ENCODE measurements at places on chromosomes 5 and 9.

DNA sequence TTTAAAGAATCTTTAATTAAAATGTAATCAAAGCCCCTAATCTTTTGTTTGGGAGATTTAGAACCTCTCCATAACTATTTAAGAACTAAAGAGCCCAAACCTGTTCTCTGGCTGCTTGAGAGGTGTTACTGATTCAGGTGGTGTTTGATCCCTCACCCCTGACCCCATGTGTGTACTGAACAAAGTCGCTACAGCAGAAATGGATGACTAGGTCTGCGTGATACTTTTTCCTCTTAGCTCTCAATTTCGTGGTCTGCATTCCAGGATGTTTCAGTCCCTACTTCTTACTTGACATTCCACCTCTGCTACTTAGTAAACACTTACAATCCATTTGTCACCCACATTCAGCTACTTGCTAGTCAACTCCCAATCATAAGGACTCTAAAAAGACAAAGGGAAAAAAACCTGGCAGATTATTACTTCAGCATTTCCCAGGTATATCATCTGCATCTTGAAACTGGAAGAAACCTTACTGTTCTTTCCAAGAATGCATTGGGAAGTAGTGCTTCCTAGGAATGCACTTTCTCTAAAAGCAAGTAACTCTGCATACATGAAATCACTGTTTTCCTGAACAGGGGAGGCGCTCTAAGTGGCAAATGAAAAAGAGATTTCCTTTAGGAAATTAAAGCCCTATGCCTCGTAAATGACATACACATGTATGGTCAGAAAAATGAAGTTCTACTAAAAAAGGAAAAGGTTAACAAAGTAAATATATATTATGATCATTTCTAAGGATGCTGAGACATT, 1091.6 kb downstream of the PTPRD start:
- DNase-seq, result no peak

DNA sequence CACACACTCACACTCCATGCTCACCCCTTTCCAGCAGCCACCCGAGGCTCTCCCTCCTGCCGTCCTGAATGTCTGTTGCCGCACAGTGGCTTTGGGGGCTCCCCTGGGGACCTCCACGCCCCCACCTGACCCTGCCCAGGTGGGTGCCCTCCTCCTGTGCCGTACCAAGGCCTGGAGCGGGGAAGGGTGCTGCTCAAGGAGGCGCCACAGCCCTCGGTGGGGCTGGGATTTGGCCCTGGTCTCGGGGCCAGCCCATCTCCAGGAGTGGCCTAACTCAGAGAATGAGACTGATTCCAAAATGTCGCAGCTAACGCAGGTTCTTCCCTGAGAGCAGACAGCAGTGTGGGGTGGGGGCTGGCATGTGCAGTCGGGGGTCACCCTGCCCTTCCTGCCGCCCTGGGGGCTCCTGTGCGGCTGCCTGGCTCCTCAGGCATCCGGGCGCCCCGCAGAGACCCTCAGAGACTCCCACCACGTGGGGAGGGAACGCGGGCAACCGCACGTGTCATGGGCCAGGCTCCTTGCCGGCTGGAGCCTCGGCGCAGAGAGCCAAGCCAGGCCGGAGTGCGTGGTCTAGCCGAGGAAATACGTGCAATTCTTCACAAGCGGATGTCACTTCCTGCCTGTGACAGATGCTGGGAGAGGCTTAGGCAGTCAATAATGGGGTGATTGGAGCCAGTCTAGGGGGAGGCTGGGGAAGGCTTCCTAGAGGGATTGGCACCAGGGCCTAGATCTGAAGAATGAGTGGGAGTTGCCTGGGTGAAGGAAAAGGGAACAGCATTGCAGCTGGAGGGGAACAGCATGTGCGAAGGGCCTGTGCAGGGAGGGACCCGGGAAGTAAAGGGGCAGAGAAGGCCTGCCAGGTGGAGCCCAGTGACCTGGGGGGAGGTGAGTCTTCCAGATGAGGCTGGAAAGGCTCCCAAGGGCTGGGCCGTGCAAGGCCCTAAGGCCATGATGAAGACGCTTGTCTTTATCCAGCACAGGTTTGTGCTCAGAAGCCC, 44.1 kb downstream of the C9orf50 start:
- no peak for DNase-seq

- DNase-seq, result no peak
These were observed 47.3 kb downstream of the PAX5 start for GRCh38 chr9:36986468-36987408.

DNA sequence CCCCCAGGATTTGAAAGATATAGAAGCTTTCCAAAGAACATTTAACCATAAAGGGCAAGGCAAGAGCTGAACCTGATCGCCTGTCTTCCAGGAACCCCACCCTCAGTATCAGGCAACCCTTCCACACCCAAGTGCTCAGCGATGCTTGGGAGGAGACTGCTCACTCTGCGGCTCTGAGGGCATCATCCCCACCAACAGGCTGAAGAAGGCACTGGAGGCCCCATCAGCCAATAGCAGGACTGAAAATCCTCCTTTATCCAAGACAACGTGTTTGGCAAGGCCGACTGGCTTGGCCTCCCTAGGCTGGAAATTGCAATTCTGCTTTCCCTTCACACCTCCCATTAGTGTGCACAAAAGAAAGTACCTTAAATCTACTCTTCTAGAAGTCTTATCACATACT, 1.4 kb upstream of the PPP2CA start:
- DNase-seq, result peak; percentile 22

GRCh38 chr9:136757328-136757727, 715 bp downstream of the LCN8 start:
- DNase-seq, result no peak

DNA sequence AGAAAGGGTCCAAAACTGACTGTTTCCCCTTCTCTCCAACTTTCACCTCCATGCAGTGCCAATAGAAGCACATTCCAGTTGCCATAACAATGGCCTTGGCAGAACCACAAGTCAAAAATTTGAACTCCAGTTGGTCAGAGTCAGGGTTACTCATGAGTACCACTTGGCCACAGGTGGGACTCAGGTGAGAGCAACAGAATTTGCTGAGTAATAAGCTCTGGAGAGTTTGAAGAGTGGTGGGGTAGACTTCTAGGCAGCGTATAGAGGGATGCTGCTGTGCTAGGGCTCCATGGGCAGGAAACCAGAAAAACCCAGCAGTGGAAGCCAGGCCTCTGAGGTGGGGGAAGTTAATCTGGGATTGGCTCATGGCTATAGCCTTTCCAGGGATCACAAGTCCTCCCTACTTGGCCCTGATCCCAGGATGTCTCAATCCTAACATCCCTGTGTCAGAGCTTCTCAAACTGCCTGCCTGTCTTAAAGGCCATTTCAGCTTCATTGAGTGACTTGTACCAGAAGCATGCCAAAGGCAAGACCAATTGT, 30.2 kb downstream of the SNX18 start:
- DNase-seq, result no peak

GRCh38 chr9:90002397-90003271, 397.8 kb downstream of the GADD45G start:
- DNase-seq, result no peak

- DNase-seq, result peak; percentile 79
These were observed 243.8 kb downstream of the COX7C start for GRCh38 chr5:86861512-86861911.

GRCh38 chr9:70678153-70678552, 263.7 kb upstream of the KLF9 start:
- DNase-seq, result no peak
